ENCODE measurements at places on chromosomes 6 and 20.

GRCh38 chr6:99331531-99331930, 17.9 kb downstream of the FAXC start:
- no peak for DNase-seq
- H3K27ac ChIP-seq: no peak overlapping the region
- no peaks in the 10 kb centered on the region for H3K4me1 ChIP-seq
- H3K36me3 ChIP-seq: no peaks in the 10 kb centered on the region
- H3K27me3 ChIP-seq: no peaks in the 10 kb centered on the region
- H3K4me3 ChIP-seq: no peak overlapping the region

DNA sequence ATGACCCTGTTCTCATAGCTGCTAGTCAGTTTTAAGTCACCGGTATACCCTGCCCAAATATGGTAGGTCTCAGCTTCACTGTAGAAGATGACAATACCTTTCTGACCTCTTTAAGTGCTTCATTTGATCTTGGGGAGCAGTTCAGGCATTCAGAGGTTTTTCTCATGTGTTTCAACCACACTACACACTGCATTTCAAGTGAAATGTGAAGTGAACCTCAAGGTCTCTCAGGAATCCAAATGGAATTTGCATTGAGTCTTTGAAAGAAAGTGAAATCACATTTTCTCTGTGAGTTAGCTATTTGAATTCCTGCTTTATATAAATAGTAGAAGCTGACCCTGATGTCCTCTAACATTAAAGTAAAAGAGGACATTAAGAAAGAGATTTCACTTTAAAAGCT, 461.6 kb downstream of the ADGRB3 start:
- no peaks in the 10 kb centered on the region for H3K36me3 ChIP-seq
- peak; percentile 45 for DNase-seq
- H3K27ac ChIP-seq: no peak overlapping the region
- no peak overlapping the region for H3K4me3 ChIP-seq

- no peak overlapping the region for H3K27ac ChIP-seq
- H3K4me3 ChIP-seq: no peak overlapping the region
- no peaks in the 10 kb centered on the region for H3K36me3 ChIP-seq
- H3K4me1 ChIP-seq: no peaks in the 10 kb centered on the region
- no peak for DNase-seq
- no peaks in the 10 kb centered on the region for H3K27me3 ChIP-seq
Measured at GRCh38 chr6:93886416-93886815, 467.1 kb upstream of the EPHA7 start.

GRCh38 chr6:145756170-145756662, 20.9 kb upstream of the EPM2A start:
- no peaks in the 10 kb centered on the region for H3K27me3 ChIP-seq
- no peak overlapping the region for H3K4me3 ChIP-seq
- no peak for DNase-seq
- no peak overlapping the region for H3K27ac ChIP-seq

DNA sequence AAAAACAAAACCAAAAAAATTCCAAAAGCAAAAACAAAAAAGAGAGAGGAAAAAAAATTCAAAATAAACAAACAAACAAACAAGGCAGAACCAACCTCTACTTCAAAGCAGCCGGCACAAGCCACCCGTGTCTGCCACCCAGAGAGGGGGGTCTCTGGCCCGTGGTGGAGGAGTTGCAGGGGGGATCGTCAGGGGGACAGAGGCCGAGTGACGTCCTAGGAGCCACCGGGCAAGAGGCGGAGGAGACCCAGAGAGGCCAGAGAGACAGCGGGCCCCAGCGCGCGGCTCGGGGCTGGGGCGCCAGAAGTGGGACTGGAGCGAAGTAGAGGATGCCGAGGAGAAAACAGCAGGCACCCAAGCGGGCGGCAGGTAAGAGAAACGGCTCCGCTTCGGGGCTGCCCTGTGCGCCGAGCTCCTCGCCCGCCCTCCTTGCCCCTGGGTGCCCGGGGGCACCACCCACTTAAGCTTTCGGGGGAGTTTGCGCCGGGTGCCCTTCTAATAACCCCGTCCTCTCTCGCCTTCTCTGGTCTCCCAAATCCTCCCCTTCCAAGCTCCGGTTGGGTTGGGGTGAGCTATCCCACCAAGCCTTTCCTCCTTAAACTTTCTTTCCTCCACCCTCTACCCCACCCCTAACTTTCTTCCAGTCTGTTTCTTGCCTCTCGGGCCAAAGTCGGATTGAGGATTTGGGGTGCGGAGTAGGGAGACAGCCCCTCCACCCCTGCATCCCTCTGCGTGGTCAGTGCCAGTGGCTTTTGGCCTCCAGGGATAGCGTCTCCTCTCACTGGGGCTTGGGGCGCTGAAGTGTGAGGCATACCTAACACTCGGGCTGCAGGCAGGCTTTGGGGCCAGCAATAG, 1.0 kb downstream of the TSHZ2 start:
- no peaks in the 10 kb centered on the region for H3K36me3 ChIP-seq
- no peak overlapping the region for H3K4me3 ChIP-seq
- H3K4me1 ChIP-seq: no peaks in the 10 kb centered on the region
- H3K27ac ChIP-seq: no peak overlapping the region

GRCh38 chr20:49570828-49571552, 3.1 kb upstream of the PTGIS start:
- H3K36me3 ChIP-seq: no peaks in the 10 kb centered on the region
- DNase-seq: no peak
- no peak overlapping the region for H3K27ac ChIP-seq
- no peaks in the 10 kb centered on the region for H3K27me3 ChIP-seq
- H3K4me3 ChIP-seq: no peak overlapping the region

GRCh38 chr20:62719250-62719935, 10.8 kb downstream of the NTSR1 start:
- no peak overlapping the region for H3K27ac ChIP-seq
- no peaks in the 10 kb centered on the region for H3K4me1 ChIP-seq
- no peak overlapping the region for H3K4me3 ChIP-seq

DNA sequence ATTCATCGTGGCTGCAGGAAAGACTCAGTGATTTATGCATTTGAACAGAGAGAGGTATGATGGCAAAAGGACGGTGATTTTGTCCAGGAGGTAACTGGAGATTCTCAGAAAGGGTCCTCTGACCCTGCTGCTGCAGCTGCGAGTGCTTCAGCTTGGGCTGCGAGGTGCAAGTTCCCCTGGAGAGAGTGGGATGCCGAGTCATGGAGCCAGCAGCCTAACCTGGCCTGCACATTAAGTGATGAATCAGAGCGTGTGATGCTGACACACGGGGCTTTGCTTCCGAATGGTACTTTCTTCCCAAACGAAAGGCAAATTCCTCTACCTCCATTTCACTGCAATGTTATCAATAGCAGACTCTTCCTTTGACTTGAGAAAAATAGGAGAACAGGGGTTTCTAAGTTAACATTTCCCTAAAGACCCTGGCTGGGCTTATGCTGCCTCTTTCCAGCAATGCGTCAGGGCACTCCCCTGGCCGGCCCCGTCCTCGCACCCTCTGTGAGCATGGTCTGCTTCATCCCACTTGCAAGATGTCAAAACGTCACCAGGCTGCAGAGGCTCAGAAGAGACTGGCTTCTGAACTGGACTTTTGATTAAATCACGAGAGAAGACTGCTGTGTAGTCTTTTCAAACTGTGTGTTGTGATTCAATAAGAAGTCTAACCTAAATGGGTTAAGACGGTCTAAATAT, 628.0 kb upstream of the AGPAT4 start:
- no peak overlapping the region for H3K27ac ChIP-seq
- H3K36me3 ChIP-seq: no peaks in the 10 kb centered on the region
- H3K4me1 ChIP-seq: no peaks in the 10 kb centered on the region
- H3K4me3 ChIP-seq: no peak overlapping the region

GRCh38 chr6:107536180-107536961, 46.5 kb downstream of the SOBP start:
- H3K4me1 ChIP-seq: no peaks in the 10 kb centered on the region
- no peaks in the 10 kb centered on the region for H3K27me3 ChIP-seq
- no peak overlapping the region for H3K27ac ChIP-seq
- DNase-seq: no peak

GRCh38 chr6:79513111-79513510, 24.1 kb downstream of the LCA5 start:
- H3K36me3 ChIP-seq: no peaks in the 10 kb centered on the region
- no peak overlapping the region for H3K27ac ChIP-seq
- no peak overlapping the region for H3K4me3 ChIP-seq
- no peaks in the 10 kb centered on the region for H3K27me3 ChIP-seq
- DNase-seq: no peak

GRCh38 chr6:11309947-11310665, 77.6 kb upstream of the NEDD9 start:
- H3K27me3 ChIP-seq: no peaks in the 10 kb centered on the region
- no peak overlapping the region for H3K27ac ChIP-seq
- DNase-seq: peak; percentile 64
- H3K4me1 ChIP-seq: no peaks in the 10 kb centered on the region
- no peaks in the 10 kb centered on the region for H3K36me3 ChIP-seq

- H3K4me3 ChIP-seq: peak within 1 kb of the TSS; percentile 95
- no peaks in the 10 kb centered on the region for H3K4me1 ChIP-seq
- peaks cover 3% of the 10 kb centered on the region for H3K36me3 ChIP-seq
- DNase-seq: peak; percentile 54
- H3K27ac ChIP-seq: no peak within 1 kb of the TSS
Measured at GRCh38 chr20:62804627-62805154, at the start of gene OGFR. Gene OGFR (plus strand): TSS chr20:62804835. CDS start chr20:62804860, 25 bp downstream.

- H3K4me3 ChIP-seq: no peak overlapping the region
- H3K4me1 ChIP-seq: no peaks in the 10 kb centered on the region
- H3K36me3 ChIP-seq: no peaks in the 10 kb centered on the region
- H3K27me3 ChIP-seq: no peaks in the 10 kb centered on the region
- no peak overlapping the region for H3K27ac ChIP-seq
Measured at GRCh38 chr6:156955494-156956183, 178.5 kb downstream of the ARID1B start.
